Activated CD4-positive, CD25-positive, alpha-beta regulatory T cell (primary cell): ENCODE measurements at places on chromosomes 16 and 17.

- DNase-seq: no peak
Measured at GRCh38 chr16:68246121-68246520, 948 bp downstream of the PLA2G15 start.

- no peak for DNase-seq
Measured at GRCh38 chr16:83143788-83144187, 517.0 kb downstream of the CDH13 start.

GRCh38 chr16:11179574-11179973 is 76.4 kb downstream of the SOCS1 start:
- DNase-seq: no peak

DNA sequence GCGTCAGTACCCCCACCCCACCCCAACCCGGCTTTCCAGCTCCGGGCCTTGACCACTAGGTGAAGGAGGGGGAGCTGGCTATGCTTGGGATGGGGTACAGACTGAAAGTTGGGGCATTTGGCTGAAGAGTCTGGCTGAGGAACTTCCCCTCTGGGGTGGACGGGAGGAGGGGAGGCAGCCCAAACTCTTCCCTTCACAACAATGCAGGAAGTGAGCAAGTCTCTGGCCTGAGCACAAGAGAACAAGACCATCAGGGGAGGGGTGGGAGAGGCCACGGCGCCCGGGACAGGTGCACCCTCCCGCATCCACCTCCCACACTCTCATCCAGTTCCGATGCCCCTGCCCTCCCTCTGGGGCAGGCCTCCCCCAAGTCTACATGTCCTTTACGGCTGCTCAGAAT is 5.6 kb downstream of the USH1G start:
- DNase-seq: no peak

GRCh38 chr17:32492264-32492589 is 5.4 kb downstream of the CDK5R1 start:
- no peak for DNase-seq

DNA sequence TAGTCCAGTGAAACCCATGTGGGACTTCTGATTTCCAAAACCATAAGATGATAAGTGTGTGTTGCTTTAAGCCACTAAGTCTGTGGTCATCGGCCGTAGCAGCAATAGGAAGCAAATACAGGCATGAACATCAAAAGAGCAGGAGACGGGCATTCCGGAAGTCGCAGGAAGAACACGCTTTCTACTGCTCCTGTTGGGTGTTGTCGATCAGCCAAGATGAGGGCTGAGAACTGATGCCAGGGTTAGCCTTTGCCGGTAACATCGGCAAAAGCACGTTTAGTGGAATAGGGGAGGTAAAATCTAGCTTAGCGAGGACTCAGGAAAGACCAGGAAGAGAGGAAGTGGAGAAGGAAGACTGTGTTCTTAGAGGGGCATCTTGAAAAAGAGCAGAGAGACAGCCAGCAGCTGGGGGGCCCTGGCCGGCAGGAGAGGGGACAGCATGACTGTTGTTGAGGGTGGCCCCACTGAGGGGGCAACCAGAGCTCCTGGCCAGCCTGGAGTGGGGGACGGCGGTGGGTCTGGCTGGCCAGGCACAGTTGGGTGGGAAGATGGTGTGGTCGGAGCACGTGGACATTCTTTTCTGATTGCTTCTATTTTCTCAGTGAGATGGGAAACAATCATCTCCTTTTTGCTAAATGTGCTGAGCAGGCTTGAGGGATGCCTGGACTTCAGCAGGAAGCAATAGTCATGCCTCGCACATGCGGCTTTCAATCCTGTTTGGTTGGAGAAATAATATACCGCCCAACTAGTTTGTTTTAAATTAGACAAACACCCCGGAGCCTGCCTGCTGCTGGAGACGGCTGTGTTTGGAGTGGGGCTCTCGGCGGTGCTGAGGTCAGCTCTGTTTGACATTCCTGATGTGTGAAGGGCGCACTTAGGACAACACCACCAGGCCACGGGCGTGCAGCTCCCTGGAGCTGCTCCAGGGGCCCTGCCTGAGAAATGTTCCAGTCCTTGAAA is 109.9 kb downstream of the METRNL start:
- no peak for DNase-seq

GRCh38 chr16:78227855-78228254 is 128.4 kb downstream of the WWOX start:
- DNase-seq: no peak

DNA sequence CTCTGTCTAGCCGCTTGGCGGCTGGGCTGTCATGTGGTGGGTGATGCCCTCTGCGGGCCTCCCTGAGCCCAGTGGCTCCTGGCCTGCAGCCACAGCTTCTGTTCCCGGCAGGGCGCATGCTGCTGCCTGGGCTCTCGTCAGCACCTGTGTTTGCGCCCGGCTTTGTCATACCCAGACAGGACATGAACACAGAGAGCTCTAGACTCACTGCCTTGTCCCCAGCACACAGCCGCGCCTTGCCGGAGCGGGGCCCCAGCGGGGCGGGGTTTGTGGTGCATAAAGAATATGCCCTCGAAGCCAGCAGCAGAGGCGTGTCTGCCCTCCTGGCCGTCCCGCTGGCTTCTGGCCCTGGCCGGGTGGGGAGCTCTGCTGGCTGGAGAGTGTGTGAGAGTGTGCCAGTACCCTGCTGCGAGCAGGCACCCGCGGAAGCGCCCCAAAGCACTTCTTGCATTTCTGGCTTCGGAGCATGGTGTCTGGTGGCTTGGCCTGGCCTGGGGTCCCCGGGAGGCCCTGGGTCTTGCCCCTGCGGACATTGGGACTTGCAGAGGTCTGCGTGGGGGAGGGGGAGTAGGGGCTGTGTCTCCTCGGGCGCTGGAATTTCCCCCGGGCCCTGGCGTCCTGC is 14.4 kb downstream of the ASPSCR1 start:
- DNase-seq: no peak

GRCh38 chr16:31467151-31467773 is 4.7 kb upstream of the TGFB1I1 start:
- DNase-seq: no peak

DNA sequence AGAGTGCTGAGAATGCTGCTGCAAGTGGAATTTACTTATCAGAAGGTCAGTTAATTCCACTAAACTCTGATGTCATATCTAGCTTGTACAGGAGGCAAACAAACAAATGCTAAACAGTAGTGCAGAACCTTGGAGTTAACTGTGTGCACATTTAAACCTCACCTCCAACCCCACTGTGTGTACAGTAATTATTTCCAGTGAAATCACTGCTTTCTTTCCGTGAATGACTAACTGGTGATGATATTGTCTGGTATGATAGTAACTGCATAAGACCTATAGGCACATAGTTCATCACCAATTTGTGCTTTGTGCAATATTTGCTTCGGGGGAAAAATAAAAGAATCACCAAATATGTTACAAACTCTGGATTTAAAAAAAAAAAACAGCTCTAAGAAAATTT is 492.5 kb upstream of the HSBP1 start:
- no peak for DNase-seq
